ENCODE measurements at places on chromosomes 1 and 21. TPM values are rescaled to one million over a fixed set of nuclear protein-coding genes. Genes with fewer than 3 reads are reported as not detected.

GRCh38 chr1:17903386-17903785 is 148.3 kb downstream of the ACTL8 start:
- H3K27me3 ChIP-seq, result no peaks in the 10 kb centered on the region
- peak; percentile 83 for DNase-seq
- no peaks in the 10 kb centered on the region for H3K36me3 ChIP-seq
- H3K4me3 ChIP-seq, result no peak overlapping the region

GRCh38 chr1:111907321-111907720 is 82.1 kb downstream of the KCND3 start:
- H3K4me3 ChIP-seq, result no peak overlapping the region
- H3K4me1 ChIP-seq, result no peaks in the 10 kb centered on the region
- H3K36me3 ChIP-seq, result no peaks in the 10 kb centered on the region
- no peaks in the 10 kb centered on the region for H3K27me3 ChIP-seq
- DNase-seq, result no peak

DNA sequence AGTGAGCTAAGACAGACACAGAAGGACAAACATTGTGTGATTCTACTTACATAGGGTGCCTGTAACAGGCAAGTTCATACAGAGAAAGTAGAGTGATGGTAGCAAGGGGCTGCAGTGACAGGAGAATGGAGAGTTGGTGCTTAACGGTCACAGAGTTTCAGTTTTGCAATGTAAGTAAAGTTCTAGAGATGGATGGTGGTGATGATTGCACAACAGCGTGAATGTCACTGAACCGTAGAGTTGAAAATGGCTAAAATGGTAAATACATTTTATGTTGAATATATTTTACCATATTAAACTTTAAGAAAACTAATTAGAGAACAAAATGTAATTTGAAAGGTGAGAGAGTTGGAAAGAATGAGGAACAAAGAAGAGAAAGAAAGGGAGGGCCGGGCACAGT is 8.7 kb downstream of the CFAP107 start:
- no peak overlapping the region for H3K4me3 ChIP-seq
- DNase-seq, result no peak
- H3K27me3 ChIP-seq, result peaks cover 6% of the 10 kb centered on the region
- H3K27ac ChIP-seq, result no peak overlapping the region
- no peaks in the 10 kb centered on the region for H3K4me1 ChIP-seq

DNA sequence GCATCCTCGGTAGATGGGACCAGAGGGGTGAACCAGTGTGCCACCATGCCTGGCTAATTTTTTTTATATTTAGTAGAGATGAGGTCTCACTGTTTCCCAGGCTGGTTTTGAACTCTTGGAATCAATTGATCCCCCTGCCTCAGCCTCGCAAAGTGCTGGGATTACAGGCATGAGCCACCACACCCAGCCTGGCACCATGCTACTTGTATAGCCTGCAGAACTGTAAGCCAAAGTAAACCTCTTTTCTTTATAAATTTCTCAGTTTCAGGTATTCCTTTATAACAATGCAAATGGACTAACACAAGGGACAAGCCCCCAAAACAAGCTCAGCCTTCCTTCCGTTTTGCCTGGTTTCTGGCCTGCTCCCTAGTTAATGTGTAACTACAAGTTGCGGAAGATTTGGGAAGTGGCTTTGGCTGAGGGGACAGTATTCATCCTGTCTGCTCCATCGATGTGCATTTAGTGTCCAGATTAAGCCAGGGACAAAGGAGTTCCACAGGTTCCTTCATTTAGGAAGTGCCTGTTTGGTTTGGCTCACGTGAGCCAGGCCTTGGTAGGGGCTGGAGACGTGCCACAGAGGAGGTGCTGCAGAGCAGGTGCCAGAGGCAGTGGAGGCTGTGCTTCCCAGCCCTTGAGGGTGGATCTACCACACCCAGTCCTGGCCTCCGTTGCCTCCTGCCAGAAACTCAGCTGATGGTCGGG is 4.4 kb downstream of the AVPR1B start:
- no peak overlapping the region for H3K4me3 ChIP-seq
- H3K27me3 ChIP-seq, result peaks cover 10% of the 10 kb centered on the region
- peaks cover 9% of the 10 kb centered on the region for H3K4me1 ChIP-seq
- no peak overlapping the region for H3K27ac ChIP-seq

DNA sequence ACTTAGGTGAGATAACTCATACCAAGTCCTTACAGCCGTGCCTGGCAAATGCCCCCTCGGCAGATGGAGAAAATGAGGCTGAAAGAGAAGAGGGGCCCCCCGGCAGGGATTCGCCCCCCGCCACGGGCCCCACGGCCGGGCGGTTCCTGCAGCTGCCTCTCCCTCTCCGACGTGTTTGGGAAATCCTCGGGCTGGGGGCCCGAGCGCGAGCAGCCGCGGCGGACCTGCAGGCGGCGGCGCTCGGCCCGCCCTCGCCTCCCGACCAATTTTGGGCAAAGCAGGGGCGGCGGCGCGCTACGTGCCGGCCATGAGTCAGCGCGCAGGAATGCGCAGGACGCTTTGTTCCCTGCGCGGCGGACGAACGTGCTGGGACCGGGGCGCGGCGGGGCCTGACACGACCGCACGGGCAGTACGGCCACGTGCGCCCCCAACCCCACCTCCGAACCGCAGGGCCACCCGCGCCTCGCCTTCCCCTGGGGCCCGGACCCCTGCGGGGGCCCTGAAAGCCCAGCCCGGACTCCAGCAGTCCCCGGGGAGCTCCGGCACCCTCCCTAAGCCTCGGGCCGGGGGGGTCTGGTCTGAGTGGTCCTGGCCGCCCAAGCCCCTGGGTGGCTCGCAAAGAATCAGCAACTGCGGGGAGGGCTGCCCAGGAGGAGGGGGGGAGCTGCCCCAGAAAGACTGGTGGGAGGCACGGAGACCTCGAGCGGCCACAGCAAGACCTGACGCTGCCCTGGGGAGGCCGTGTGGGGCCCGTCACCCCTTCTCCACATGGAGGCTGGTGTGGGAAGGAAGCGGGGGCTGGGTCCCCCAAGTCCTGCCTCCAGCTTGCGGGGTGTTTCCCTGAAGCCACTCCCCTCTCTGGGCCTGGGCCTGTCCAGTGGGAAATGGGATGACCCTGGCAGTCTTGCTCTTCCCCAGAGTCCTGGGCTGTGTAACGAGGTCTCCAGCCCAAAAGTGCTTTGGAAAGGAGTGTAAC is 11.9 kb upstream of the EDN2 start:
- H3K27me3 ChIP-seq, result no peaks in the 10 kb centered on the region
- peaks cover 15% of the 10 kb centered on the region for H3K4me1 ChIP-seq
- H3K36me3 ChIP-seq, result no peaks in the 10 kb centered on the region
- peak overlapping the region; percentile 37 for H3K4me3 ChIP-seq
- peak overlapping the region; percentile 81 for H3K27ac ChIP-seq

DNA sequence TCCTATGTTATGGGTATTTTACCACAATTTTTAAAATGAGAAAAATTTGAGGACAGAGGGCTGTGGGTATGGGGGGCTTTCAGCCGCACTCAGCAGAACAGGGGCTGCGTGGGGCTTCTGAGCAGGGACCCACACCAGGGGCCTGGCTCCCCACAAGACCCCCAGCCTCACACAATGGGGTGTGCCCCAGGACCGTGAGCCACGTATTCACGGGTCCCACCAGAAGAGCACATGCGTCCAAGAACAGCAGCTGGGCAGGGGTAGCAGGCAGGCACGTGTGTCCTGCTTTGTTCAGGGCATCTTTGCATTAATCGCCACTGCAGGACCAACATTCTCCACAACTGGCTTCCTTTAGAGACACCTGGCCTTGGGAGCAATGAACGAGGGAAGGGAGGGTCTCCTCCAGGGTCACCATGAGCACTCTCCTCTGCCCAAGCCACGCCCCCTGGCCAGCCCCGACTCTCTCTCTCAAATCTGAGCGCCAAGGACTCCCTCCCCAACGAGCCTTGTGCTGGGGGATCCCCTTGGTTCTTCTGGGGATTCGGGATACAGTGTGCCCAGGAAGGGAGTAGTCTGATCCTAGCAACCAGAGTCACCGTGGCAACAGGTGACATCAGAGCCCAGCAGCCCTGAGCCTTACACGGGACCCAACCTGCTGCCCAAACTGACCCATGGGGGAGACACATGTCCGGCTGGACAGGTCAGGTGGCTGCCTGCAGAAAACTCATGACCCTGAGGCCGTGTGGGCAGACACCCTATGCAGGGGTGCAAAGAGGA is 7.4 kb upstream of the ARF1 start:
- DNase-seq, result peak; percentile 22
- H3K27ac ChIP-seq, result no peak overlapping the region
- no peaks in the 10 kb centered on the region for H3K36me3 ChIP-seq
- no peaks in the 10 kb centered on the region for H3K4me1 ChIP-seq
- H3K27me3 ChIP-seq, result no peaks in the 10 kb centered on the region
- no peak overlapping the region for H3K4me3 ChIP-seq

DNA sequence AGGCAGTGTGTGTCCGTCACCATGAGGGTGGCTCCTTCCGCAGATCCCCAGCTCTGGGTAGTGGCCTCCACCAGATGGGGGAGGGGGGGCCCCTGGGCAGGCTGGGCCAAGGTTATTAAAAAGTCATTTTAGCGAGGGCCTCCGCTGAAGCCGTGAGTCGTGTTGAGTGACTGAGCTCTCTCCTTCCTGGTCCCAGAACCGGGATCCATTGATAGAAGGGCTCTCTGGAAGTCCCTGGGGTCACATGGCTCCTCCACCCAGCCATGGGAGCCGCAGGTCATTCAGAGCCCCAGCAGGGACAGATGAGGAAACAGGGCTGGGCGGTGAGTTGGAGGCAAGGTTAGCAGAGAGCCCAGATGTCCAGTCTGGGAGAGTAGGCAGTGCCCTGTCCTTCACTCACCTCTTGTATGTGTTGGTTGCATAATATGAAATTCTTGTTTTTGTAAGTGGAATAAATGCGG is 12.9 kb downstream of the MIIP start:
- peak overlapping the region; percentile 55 for H3K27ac ChIP-seq
- H3K4me3 ChIP-seq, result no peak overlapping the region
- peak; percentile 81 for DNase-seq
- H3K27me3 ChIP-seq, result no peaks in the 10 kb centered on the region
- H3K36me3 ChIP-seq, result peaks cover 23% of the 10 kb centered on the region
- peaks cover 13% of the 10 kb centered on the region for H3K4me1 ChIP-seq

The HAO2 gene
- 0.26 TPM for total RNA-seq

The DCDC2B gene
- not detected for total RNA-seq

The PLD5 gene
- 2.1 TPM for total RNA-seq

The THEM4 gene
- total RNA-seq, result 27.6 TPM

The OR6K6 gene
- not detected for total RNA-seq

The AKR7A3 gene
- 5.0 TPM for total RNA-seq
